ENCODE measurements at places on chromosomes 2 and 18. TPM values are rescaled to one million over a fixed set of nuclear protein-coding genes. Genes with fewer than 3 reads are reported as not detected.

The ALPG gene
- total RNA-seq: not detected

The OTOS gene
- not detected for total RNA-seq

The CFC1 gene
- total RNA-seq: not detected

The ANKRD36 gene
- 500 TPM for total RNA-seq

The NEU4 gene
- 0.63 TPM for total RNA-seq

The ZRANB3 gene
- total RNA-seq: 19.1 TPM

The ABCB11 gene
- total RNA-seq: 1.6 TPM

All from parietal lobe (tissue), 2 donors.